T-helper 9 cell (primary cell): ENCODE measurements at places on chromosomes 7 and 10.
A peak's percentile ranks its signal among the peaks of the same experiment; 100 is the strongest.

DNA sequence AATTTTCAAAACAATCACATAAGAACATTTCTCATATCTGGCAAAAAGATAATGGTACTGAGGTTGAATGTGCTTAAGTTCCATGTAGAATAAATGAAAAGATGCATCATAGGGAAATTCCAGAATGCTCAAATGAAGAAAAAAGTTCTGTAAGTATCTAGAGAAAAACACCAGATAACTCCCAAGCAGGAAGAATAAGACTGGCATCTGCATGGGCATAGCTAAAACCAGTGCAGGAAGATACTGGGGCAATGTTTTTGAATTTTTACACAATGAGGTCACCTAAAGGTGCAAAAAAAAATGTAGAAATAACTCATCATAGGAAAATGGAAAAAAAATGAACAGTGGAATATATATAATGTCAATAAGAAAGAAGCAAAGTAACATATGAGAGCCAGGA is 275.2 kb downstream of the BAMBI start:
- DNase-seq: no peak

- DNase-seq: no peak
These were observed 14.7 kb downstream of the ZNF488 start for GRCh38 chr10:47369251-47369894.

- no peak for DNase-seq
These were observed 40.2 kb downstream of the PDSS1 start for GRCh38 chr10:26737730-26738129.

GRCh38 chr7:22730921-22731654 is 4.1 kb downstream of the IL6 start:
- no peak for DNase-seq

- no peak for DNase-seq
These were observed 189.3 kb downstream of the PRPF18 start for GRCh38 chr10:13775786-13776775.

GRCh38 chr10:124146483-124146882 is 53.1 kb upstream of the CHST15 start:
- DNase-seq: no peak

GRCh38 chr7:17041324-17041723 is 159.5 kb upstream of the AGR3 start:
- DNase-seq: no peak

GRCh38 chr7:95303013-95303905 is 21.1 kb downstream of the PON1 start:
- no peak for DNase-seq

GRCh38 chr10:100969187-100970075 is at the start of gene SEMA4G:
SEMA4G (plus strand) TSS chr10:100969504; CDS start chr10:100972913, 3,409 bp downstream.
- peak; percentile 35 for DNase-seq

- no peak for DNase-seq
These were observed 153.7 kb downstream of the FANK1 start for GRCh38 chr10:126049759-126050700.

GRCh38 chr7:132135746-132136385 is 440.4 kb downstream of the PLXNA4 start:
- no peak for DNase-seq

DNA sequence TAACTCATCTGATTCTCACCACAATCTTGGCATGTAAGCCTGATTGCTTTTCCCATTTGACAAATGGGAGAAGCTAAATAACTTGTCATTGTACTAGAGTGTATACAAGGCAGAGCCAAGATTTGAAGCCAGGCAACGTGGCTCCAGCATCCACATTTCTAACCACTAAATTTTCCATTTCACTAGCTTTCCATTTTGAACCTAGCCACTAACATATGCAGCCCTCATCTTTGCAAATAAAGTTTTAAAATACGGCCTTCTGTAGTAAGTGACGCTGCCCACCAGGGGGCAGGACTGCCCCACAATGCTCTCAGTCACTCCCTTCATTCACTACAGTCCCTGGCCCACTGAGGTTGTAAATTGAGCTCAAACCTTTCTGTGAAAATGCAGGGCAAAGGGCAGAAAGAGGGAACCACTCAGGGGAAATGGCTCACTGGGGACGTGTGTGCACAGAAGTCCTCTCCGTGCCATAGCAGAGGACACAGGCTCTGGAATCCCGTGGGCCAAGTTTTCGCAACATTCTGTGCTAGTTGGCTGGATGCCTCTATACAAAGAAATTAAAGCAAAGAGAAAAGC is 315.7 kb downstream of the TNS3 start:
- no peak for DNase-seq
